ENCODE measurements at places on chromosomes 4 and X.

DNA sequence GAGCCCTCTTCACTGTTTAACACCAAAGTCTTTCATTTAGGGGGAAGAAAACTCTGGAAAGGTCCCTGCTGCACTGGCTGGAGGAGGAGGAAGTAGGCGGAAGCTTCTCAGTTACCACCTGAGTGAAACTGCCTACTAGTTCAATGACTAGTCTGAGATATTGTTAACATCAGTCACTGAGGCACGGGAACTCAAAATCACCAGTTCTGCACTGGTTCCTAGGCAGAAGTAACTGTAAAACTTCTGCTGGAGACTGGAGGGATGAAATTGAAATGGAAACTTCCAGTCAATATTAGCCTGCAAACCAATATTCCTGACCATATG lies 178.3 kb downstream of the SNCA start:
- DNase-seq: no peak

DNA sequence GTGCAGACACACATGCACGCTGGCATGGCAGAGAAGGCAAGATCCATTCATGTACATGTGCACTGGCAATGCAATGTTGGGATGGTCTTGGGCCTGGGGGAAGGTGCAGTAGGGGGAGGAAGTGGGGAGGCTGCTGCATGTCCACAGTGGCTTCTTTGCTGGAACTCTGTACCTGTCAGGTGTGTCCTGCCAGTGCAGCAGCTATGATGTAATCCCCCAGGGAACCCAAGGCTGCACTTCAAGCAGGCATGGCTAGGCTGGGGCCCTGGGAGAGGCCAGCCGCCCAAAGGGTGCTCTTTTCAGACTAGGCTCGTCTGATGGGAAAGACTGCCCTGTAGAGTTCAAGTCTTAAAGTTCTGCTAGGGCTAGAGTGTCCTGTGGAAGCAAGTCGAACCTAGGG lies 1304.0 kb downstream of the FAM133A start:
- no peak for DNase-seq

DNA sequence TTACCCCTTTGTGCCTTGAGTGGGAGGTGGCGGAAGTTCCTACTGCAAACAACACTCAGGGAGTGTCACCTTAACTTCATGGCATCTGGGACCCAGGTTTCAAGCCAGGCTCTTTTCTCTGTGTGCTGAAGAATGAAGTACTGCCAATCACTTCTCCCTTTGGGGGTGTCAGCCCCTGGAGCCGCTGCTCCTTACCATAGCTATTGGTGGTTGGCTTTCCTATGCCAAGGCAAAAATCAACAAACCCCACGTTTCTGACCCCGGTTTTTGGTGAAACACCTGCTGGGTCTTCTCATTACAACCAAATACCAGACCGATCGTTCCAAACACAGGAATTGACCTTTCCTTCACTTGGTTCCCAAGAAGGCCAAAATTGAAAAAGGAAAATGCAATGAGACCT lies 19.7 kb upstream of the SLC2A9 start:
- no peak for DNase-seq

DNA sequence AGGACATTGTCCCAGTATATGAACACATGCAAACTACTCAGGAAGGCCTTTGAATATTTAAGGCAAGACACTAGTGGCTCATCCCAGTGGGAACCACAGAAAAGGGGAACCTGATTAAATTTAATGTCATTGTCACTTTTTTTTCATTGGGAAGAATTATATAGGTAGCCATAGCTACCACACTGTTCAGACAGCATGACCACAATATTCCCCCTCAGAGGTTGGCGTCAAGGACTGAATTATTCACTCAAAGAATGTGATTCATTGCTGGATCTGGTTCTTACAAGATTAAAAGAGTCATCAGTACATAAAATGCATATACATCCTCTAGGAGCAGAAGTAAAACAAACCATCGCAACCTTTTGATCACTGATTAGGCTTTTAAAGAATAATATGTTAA lies 92.0 kb upstream of the SMARCAD1 start:
- DNase-seq: no peak

DNA sequence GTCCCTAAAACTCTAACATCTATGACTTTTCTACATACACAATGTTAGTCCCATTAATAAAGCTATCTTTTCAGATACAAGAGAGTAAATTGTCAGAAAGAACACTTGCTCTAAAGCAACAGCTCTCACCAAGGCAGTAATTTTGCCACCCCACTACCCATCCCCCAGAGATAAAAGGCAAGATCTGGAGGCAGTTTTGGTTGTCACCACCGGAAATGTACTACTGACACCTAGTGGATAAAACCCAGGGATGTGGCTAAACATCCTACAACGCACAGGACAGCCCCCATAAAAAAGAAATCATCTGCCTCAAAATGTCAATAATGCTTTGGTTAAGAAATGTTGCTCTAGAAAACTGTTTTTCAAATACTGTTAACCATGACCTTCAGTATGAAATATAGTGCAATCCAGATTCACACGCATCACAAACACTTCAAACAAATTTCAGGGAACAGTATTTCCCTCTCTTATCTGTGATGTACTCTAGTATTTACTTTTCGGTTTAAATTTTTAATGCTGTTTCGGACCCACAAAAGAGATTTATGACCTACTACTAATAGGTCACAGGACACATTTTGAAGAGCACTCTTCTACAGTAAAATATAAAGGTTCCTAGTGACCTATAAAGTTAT lies 5.1 kb downstream of the FBXL5 start:
- peak; percentile 47 for DNase-seq

GRCh38 chrX:70454441-70455365 lies 10.1 kb downstream of the DLG3 start:
- peak; percentile 53 for DNase-seq

DNA sequence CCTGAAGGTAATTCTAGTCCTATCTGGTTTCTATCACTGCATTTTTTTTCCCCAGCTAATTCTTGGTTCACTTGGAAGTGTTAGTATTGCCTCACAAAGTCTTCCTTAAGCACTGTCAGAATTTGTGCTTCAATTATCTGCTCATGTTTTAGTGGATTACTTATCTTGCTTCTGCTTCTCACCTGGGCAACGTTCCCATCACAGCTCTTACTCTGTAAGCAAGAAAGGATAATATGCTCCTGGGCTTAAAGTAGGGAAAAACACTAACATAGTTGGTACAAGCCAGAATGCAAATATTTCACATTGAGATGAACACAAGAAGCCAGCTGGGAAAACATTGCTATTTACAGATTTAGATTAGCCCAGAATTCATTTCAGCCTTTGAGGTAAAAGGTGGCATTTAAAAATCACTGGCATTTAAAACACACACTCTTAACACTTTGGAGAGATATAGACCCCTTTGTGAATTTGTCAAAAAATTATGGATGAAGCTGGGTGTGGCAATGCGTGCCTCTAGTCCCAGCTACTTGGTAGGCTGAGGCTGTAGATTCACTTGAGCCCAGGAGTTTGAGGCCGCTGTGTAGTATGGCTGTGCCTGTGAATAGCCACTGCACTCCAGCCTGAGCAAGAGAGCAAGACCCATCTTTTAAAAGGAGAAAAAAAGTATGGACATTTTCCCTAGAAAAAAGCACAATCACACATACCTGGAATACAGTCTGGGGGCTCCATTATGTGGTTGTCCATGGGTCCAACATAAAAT lies 6.6 kb upstream of the PTPN13 start:
- DNase-seq: no peak

GRCh38 chr4:76688619-76689144 lies 209.3 kb downstream of the SOWAHB start:
- no peak for DNase-seq

GRCh38 chr4:109690690-109691410 lies 12.4 kb downstream of the CASP6 start:
- DNase-seq: no peak

DNA sequence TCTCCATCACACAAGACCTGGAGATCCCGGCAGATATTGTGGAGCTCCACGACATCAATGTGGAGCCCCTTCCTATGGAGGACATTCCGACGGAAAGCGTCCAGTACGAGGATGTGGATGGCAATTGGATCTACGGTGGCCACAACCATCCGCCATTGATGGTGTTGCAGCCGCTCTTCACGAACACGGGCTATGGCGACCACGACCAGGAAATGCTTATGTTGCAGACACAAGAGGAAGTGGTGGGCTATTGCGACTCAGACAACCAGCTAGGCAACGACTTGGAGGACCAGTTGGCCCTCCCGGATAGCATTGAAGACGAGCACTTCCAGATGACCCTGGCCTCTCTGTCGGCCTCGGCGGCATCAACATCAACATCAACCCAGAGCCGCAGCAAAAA lies 717 bp downstream of the YY2 start:
- DNase-seq: no peak

GRCh38 chr4:148443512-148444295 lies 1.5 kb upstream of the NR3C2 start:
- DNase-seq: peak; percentile 16

DNA sequence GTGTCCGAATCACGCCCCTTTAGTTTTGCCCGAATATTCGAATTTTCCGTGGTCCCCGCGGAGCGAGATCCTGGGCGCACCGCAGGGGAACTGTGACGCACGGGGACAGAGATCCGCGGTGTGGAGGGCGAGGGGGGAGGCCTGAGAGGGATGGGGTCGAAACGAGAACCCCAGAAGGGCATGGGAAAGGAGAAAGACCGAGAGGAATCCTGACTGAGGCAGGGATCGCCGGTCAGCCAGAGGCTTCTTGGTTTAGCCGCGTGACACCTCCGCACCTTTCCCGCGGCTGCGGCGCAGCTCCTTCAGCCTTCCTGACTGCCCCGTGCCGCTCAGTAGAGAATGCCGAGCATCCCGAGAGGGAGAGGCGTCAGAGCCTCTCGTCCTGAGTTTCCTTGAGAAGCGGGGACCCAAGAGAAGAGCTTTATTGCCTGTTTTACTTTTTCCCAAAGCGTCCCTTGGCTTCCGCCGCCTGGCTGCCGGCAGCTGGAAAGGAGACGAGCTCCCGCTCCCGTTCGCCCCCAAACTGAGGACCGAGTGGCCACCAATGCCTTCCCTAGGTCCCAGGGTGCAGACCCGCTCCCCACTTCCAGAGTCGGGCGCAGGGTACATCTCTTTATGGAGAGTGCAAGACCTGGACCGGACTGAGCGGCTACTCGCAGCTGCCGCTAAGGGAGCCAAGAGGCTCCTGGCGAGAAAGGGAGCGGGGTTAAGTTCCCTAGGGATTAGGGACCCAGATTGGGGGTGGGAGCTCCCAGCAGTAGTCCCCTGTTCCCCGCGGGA lies 911 bp upstream of the GPR50 start:
- no peak for DNase-seq

GRCh38 chr4:56123051-56123450 lies 174.3 kb downstream of the CEP135 start:
- DNase-seq: no peak

GRCh38 chr4:3780347-3781171 lies 14.4 kb downstream of the ADRA2C start:
- DNase-seq: no peak

- no peak for DNase-seq
Observed at GRCh38 chrX:152886716-152887115, 11.2 kb upstream of the ZNF185 start.

GRCh38 chr4:985123-985830 lies 1.6 kb upstream of the IDUA start:
- DNase-seq: peak; percentile 57

GRCh38 chrX:24377911-24378468 lies 17.6 kb downstream of the SUPT20HL1 start:
- no peak for DNase-seq

DNA sequence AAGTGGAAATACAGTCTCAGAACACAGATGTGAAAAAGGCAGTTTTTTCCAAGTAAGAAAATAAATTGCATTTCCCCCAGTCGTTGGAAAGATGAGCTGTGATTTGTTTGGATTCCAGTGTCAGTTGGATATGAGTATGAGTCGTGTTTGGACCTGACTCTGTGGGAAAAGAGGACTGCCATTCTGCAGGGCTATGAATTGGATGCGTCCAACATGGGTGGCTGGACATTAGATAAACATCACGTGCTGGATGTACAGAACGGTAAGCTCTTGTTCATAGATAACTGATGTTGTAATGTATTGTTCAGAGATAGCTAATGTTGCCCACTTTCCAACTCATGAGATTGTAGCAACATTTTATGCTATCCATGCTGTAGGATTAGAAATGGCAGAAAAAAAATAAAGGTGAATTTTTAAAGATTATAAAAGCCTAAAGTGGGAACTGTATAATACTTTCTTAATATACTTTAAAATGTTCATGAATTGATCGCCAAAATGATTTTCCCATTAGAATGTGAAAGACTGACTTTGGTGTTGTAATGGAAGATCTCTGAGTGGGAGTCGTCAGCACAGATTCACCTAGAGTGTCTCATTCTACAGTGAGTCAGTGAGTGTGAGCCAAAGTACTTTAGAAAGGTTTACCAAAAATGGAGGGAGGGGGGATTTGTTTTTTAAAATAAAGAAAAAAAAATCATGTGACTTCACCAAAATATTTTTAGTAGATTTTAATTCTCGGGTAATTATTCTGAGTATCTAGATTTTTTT lies 178.7 kb downstream of the DCTD start:
- no peak for DNase-seq

DNA sequence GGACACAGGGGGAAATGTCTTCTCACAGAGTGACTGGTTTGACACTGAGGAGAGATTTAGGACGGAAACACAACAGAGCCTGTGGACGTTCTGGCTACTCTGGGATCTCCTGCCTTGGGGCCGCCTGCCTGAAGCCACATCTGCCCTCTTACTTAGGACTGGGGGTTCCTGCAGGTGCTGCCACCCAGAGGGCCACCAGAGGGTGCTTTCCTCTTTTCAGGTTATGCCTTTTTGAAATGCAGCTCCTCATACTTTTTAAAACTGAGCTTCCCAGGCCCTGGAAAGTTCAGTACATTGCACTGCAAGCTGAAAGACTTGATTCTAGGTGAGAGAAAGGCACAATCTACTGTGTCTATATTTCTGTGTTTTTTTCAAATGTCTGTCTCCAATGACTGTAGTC lies 92.2 kb upstream of the PGRMC2 start:
- DNase-seq: no peak

GRCh38 chr4:67575232-67576058 lies 16.9 kb downstream of the STAP1 start:
- no peak for DNase-seq

DNA sequence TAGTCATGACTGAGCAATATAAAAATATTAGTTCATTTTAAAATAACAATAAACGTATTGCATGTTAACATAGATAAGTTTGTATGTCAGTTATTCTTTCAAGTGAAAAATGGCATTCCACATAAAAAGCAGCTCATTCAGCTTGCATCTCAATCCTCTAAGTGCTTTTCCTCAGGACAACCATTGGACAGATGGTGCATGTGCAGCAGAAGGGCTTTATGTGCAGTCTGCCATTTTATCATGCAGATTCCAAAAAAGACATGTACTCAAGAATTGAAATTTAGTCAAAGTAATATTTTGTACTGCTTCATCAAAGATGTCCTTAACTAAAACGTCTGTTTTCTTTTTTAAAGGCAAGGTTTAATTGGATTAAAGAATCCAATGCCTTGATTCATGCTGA lies 93.4 kb downstream of the RS1 start:
- DNase-seq: no peak

- no peak for DNase-seq
Observed at GRCh38 chrX:139804482-139804881, 96.5 kb upstream of the MCF2 start.

- DNase-seq: no peak
Observed at GRCh38 chr4:74033739-74034138, 4.8 kb downstream of the CXCL3 start.

- no peak for DNase-seq
Observed at GRCh38 chr4:146310319-146311021, 96.1 kb downstream of the REELD1 start.
